ENCODE measurements at places on chromosomes 2 and 18. TPM values are rescaled to one million over a fixed set of nuclear protein-coding genes. Genes with fewer than 3 reads are reported as not detected.

DNA sequence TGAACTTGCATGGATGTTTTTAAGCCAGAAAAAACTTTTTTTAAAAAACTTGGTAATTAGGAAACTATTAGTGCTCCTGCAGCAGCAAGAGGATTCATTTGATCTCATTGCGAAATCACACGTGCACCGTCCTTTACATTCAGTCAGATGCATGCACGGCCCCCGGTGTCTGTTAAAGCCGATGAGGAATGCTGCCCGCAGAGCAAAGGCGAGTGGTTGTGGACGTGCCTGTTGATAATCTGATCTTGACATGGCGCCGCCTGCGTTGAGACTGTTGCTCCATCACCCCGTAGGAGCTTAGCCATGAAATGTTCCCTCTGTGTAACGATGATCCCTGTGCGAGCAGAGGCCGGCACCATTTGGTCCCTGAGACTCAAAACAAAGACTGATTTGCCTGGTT, 300.0 kb downstream of the GBX2 start:
- H3K27ac ChIP-seq = no peak overlapping the region
- H3K4me1 ChIP-seq = no peaks in the 10 kb centered on the region
- H3K36me3 ChIP-seq = no peaks in the 10 kb centered on the region
- peaks cover 22% of the 10 kb centered on the region for H3K27me3 ChIP-seq
- no peak overlapping the region for H3K4me3 ChIP-seq

DNA sequence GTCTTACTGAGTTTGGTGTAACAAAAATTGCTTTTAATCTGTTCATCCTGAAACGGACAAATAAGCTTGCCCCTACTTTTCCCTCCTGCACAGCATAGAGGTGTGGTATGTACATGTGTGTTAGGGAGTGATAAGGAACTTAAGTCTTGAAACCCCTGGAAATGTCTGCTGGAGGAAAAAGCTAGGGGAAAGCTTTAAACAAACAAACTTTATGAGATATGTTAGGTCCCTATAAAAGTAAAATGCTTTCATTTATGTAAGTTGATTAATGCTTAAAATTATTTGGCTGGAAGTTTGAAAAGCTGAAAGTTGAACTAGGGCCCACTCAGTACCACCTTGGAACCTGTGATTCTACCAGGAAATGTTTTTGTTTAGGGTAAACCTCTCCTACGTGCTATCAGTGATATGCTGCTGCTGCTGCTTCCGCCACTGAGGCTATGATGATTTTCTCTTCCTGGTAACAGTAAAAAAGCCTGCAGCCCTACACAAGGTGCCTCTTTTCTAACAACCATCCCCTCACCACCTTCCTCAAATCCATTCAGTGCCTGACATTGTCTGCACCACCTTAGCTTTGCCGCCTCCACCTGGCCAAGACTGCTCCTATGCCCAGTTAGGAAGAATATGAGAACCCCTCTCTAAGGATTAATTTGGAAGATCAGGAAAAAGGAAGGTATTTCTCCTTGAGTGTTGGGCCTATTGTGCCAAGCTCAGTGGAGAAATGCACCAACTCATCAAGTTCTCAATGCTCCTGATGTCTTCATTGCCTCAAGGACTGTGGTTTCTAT, 2.5 kb upstream of the YES1 start:
- no peak for DNase-seq
- peaks cover 9% of the 10 kb centered on the region for H3K36me3 ChIP-seq
- H3K27ac ChIP-seq = peak overlapping the region; percentile 71

- no peaks in the 10 kb centered on the region for H3K27me3 ChIP-seq
- no peak overlapping the region for H3K27ac ChIP-seq
- no peak for DNase-seq
- no peak overlapping the region for H3K4me3 ChIP-seq
- no peaks in the 10 kb centered on the region for H3K4me1 ChIP-seq
Observed at GRCh38 chr2:171551836-171552235, 29.6 kb downstream of the CYBRD1 start.

- no peak for DNase-seq
- H3K4me3 ChIP-seq = no peak overlapping the region
- H3K4me1 ChIP-seq = no peaks in the 10 kb centered on the region
- peaks cover 8% of the 10 kb centered on the region for H3K27me3 ChIP-seq
- no peak overlapping the region for H3K27ac ChIP-seq
Observed at GRCh38 chr2:62561586-62561985, 55.6 kb upstream of the TMEM17 start.

- no peak overlapping the region for H3K27ac ChIP-seq
- H3K36me3 ChIP-seq = no peaks in the 10 kb centered on the region
- no peak overlapping the region for H3K4me3 ChIP-seq
- no peaks in the 10 kb centered on the region for H3K27me3 ChIP-seq
Observed at GRCh38 chr18:73419531-73419930, 551.7 kb upstream of the NETO1 start.

The RAB12 gene
- 12.5 TPM for total RNA-seq

The EEF1B2 gene
- total RNA-seq = 1,176 TPM

The WDR43 gene
- total RNA-seq = 179 TPM

The RAMP1 gene
- 0.25 TPM for total RNA-seq

The CIDEA gene
- total RNA-seq = not detected

All from activated naive CD8-positive, alpha-beta T cell treated with anti-CD3 and anti-CD28 coated beads for 36 hours (primary cell).